ENCODE measurements at places on chromosomes 11 and 22.

- no peak for DNase-seq
Measured at GRCh38 chr11:66221012-66221411, 47.4 kb upstream of the RAB1B start.

DNA sequence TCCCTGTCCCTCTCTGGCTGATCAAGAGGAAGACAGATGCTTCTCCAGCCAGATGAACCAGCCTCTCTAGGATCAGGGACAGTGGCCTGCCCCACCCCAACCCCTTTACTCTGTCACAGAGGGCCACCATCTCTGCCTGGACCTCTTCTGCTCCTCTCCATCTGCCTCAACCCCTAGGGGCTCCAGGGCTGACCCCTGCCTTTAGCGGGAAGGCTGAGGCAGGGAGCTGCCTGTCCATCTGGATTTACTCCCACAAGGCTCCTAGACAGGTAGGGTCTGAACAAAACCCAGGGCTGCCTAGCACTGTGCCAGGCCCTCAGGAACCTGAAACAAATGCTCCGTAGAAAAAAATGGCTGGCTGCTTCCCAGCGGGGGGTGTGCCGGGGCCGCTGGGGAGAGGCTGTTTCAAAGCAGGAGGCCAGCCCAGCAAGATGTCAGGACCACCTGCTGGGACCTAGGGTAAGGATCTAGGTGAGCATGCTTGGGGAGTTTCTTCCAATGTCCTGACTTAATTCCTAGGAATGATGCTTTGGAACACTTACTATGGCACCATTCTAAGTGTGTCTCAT is 3.2 kb downstream of the CHST1 start:
- no peak for DNase-seq

- DNase-seq = no peak
Measured at GRCh38 chr11:101306721-101307120, 177.1 kb upstream of the PGR start.

DNA sequence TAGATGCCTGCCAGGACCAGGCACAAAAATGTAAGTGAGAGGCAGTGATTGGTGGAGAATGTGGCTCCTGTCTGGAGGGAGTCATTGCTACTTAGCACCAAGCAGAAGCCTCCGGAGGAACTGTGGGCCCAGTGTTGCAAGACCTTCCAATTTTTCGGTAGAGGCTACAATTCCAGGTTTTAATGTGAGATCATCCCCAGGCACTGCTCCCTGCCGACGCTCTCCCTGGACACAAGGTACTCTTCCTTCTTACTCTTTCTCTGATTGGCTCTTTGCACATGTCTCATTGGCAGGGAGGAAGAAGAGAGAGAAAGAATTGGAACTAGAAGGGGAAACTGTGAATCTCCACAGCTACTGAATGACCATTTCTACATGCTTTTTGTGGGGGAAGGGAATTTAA is 53.7 kb upstream of the EP300 start:
- no peak for DNase-seq

DNA sequence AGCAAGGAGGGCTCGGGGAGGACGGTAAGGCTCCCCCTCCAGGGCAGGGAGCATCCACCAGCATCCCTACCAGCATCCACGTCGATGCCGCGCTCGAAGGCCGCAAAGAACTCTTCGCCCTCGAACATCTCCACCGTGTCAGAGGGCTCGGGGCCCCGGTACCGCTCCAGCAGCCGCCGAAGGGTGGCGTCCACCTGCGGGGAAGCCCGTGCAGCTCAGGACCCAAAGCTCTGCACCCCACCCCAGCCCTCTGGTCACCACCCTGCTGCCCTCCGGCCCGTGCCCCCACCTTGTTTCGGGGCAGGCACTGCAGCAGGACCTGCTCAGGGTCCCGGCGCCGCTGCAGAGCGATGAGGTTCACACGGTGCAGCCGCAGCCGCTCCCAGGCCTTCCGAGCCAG is 2.4 kb upstream of the SLC25A22 start:
- no peak for DNase-seq

- DNase-seq = no peak
Measured at GRCh38 chr11:120137187-120137610, 714 bp downstream of the TRIM29 start.

- no peak for DNase-seq
Measured at GRCh38 chr11:122345586-122345985, 229.6 kb upstream of the BLID start.

GRCh38 chr11:47393163-47394049 is 15.0 kb upstream of the SLC39A13 start:
- DNase-seq = no peak

- no peak for DNase-seq
Measured at GRCh38 chr22:20062043-20062765, 17.8 kb upstream of the DGCR8 start.

GRCh38 chr11:1778141-1778911 is 14.6 kb upstream of the CTSD start:
- no peak for DNase-seq

- DNase-seq = no peak
Measured at GRCh38 chr11:4916581-4916980, 2.6 kb downstream of the OR51G2 start.

GRCh38 chr22:22716136-22716665 is 71.8 kb downstream of the GGTLC2 start:
- no peak for DNase-seq

- no peak for DNase-seq
Measured at GRCh38 chr11:35192347-35192746, 53.4 kb downstream of the CD44 start.

Measured in activated B cell treated with CpG ODN at 0.5 μM for 24 hours (primary cell).